Type B pancreatic cell (in vitro differentiated cells): ENCODE measurements at places on chromosomes 3 and 15.

DNA sequence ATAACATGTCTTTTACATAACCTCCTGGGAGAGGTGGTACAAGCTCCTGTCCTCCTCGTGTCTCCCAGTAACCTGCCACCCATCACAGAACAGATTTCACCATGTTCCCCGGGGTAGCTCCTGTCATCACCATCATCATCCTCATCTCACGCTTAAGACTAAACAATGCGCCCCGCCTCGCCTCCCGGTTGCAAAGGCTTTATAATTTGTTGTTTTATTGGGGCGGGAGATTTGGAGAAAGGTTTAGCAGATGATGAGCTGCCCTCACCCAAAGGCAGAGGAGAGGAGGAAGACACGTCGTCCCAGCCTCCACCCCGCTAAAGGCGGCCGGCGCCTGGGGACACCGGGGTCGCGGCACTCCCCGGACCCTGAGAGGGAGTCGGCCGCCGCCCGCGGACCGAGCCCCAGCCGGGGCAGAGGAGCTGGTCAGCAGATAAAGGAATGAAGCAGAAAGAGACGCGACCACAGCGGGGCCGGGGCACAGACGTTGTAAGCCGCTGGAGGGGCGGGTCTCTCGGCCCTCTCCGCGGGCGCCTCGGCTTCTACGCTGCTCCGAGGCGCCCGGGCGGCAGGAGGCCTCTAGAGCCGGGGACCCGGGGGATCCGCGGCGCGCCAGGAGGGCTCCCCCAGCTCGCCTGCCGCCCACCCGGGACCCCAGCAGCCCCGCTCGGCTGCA is 589 bp downstream of the HERC1 start:
- DNase-seq = peak; percentile 70

DNA sequence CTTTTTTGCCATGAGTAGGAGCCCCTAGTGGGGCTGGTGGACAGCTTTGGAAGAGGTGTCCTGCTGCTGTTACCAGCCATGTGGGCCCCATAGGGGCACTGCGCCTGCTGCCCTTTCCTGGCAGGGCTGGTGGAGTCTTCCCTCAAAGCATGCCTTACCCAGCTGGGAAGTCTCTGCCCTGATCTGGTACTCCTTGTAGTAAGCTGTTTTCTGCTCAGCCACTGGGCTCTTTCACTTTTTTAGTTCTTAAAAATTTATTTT is 26.2 kb downstream of the HMCES start:
- no peak for DNase-seq

GRCh38 chr3:79881431-79881830 is 113.6 kb upstream of the ROBO1 start:
- no peak for DNase-seq

DNA sequence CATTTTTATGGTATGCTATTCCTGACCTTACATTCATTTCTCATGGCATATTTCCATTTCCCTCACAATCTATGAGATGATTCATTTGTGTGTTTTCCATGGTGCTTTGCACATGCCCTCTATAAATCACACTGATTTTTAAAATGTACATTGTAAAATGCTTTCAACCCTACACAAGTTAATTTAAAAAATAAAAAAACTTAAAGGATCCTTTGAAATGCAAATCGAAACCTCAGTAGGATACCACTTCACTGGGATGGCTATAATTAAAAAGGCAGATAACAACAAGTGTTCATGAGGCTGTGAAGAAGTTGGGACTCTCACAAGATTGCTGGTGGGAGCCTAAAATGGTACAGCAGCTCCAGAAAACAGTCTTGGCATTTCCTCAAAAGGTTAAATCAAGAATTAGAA is 83.5 kb downstream of the FMN1 start:
- DNase-seq = no peak

- peak; percentile 93 for DNase-seq
These were observed at the start of gene UNC45A for GRCh38 chr15:90934949-90935751. TSS of gene UNC45A (plus strand) at chr15:90935285. CDS start at chr15:90935325, 40 bp downstream.

GRCh38 chr3:129834580-129834979 is 58.9 kb downstream of the TMCC1 start:
- DNase-seq = no peak

DNA sequence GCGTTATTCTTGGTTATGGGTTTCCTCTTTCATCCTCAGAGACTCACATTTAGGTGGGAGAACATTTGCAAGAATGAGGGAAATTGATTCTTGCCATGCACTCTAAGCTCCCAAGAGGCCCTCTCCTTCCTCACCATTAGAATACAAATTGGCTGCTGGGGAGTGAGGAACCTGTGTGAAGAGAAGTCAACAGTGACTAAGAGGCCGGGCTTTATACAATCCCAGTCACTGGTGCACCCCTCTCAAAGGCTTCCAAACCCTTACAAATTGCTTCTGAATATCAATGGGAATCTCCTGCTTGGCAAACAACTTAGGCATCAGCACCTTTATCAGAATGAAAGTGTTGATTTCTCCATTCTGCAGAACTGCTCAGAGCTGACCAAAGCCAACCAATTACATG is 16.5 kb upstream of the RGMA start:
- no peak for DNase-seq

GRCh38 chr3:133838916-133839800 is 33.5 kb downstream of the SRPRB start:
- peak; percentile 60 for DNase-seq

- no peak for DNase-seq
These were observed 61.7 kb downstream of the SLC12A1 start for GRCh38 chr15:48267766-48268165.

DNA sequence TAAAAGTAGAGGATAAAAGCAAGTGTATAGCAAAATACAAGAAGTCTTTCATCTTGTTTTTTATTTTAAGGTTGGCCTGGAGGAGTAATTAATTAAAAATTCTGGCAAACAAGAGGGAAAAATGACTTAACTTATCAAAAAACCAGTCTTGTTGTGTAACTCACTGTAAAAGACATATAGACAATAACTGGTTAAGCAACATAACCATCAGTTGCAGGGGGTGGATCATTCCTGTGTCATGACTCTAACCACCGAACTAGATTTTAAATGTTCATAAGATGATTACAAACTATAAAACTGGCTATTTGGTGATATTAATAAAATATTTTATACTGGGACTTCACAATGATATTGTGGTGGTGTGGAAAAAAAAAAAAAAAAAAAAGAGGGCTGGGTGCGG is 130.6 kb downstream of the STAG1 start:
- no peak for DNase-seq

DNA sequence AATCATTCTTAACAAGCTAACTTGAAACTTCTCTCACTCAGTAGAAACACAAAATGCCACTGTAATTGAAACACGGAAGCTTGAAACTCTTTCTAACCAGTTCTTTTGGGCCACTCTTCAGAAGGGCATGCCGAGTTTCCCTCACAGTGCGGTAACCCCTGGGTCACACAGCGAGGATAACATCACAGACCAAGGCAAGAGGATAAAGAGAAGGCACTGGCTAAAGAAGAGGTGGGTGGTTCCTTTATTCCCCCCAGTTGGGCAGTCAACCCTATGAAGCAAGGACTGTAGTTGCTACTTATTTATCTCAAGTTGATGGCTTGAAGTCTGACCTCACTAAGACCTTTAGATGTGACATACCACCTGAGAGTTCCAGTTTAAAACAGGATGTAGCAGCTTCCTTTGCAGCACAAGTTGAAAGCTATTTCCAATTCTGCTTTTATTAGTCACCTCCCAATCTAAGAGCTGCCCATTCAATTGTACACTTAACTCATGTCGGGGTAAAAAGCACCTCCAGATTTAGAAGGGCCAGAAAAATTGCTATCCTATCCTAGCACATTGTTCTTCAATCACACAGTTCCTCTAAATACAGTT is 272.4 kb downstream of the TIGIT start:
- no peak for DNase-seq

- DNase-seq = no peak
These were observed 17.8 kb downstream of the SMAD3 start for GRCh38 chr15:67083135-67083762.

- no peak for DNase-seq
These were observed 204.9 kb downstream of the TIGIT start for GRCh38 chr3:114498539-114499370.

DNA sequence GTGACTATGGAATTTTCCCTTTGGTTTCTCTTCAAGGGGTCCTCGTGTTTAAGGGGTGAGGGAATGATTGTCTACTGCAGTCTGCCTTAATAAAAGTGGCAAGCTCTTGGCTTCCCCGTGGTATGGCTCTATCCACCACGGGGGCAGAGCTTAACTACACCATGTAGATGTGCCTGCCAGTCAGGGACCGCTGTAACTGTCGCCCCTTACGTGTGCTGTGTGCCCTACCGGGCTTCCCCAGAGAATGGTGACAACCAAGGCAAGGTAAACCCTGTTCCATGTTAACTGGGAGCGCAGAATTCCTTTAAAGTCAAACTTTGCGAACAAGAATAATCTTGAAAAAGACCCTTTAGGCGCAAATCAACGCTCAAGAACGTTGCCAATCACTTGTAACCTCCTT is 966 bp upstream of the C3orf80 start:
- DNase-seq = no peak

GRCh38 chr3:189419038-189419437 is 212.2 kb upstream of the TP63 start:
- no peak for DNase-seq

- no peak for DNase-seq
These were observed 380 bp downstream of the MYLK start for GRCh38 chr3:123883701-123884202.

DNA sequence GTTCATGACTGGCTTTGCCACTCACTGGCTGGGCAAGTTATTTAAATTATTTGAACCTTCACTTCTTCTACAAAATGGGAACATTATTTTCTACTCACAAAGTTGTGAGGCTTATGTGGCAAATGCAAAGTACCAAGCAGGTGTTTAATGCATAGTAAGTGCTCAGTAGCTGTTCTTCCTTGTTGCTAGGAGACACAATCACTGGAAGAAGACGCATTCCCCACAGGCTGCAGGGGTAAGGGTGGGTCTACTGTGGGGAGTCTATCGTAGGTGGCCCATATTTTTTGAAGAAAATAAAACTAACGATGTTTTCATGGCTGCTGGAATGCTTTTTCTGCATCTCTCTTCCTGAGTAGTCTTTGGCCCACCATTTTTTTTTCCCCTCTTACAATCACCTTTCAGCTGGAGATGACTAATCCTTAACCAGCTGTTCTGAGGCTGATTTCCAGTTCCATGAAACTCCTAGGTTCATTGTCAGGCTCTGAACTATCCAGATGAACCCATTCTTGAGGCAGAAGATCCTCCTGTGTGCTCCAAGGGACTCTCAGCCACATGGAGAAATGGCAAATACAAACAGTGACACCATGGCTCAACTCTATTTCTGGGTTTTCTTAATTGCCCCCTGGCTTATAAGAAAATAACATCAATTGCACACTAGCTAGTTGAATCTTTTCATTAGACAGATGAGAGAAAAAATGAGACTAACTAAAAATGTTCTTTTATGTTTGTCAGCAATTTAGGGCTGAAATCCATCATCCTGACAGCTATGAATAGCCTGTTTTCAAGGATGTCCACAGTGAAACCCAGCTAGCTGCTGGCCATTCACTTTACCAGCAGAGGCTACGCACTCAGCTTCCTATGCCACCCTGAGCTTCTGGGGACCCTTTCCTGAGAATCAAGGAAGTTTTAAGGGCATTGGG is 108.3 kb upstream of the ETV5 start:
- DNase-seq = no peak

GRCh38 chr15:43293432-43293831 is 26.7 kb upstream of the TGM5 start:
- DNase-seq = no peak

GRCh38 chr3:32961189-32961715 is 9.8 kb downstream of the CCR4 start:
- no peak for DNase-seq

DNA sequence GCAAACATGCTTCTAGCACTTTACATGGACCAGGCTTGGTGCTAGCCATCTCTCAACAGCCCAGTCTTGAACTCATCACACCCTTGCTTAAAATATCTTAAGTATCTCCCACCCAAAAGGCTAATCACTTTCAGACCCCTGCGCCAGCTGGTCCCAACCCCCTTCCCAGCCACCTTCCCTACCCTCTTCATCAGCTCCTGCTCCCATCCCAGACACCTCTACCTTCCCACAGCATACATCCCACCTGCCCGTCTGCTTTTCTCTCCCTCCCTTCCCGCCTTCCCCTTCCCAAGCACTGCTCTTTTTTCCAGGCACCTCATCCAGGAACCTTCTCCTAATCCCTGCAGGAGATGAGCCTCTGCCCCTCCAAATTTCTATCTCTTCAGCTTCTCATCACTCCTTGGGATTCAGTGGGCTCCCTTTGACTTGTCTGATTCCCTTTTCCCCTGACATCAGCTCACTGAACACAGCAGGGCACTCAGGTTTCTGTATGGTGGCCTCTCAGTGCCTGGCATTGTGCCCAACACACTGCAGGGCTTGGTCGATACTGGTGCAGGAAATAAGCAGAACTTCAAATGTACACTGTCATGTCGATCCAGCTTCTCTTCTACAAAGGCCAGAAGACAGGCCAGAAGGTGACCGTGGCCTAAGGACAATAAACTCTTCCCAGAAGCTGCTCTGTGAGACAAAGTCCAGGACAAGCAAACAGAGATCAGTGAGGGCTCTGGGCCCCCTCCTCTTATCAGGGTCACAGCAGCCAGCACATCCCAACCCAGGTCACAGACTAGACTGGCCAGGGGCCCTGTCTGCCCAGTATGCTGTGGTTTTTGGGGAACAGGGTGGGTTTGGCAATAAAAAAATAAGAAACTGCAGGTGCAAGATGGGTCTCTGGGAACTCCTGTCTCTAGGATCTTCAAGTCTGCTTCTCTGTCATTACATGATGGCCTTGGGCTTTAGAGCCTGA is 2.2 kb upstream of the ITIH1 start:
- DNase-seq = peak; percentile 44

DNA sequence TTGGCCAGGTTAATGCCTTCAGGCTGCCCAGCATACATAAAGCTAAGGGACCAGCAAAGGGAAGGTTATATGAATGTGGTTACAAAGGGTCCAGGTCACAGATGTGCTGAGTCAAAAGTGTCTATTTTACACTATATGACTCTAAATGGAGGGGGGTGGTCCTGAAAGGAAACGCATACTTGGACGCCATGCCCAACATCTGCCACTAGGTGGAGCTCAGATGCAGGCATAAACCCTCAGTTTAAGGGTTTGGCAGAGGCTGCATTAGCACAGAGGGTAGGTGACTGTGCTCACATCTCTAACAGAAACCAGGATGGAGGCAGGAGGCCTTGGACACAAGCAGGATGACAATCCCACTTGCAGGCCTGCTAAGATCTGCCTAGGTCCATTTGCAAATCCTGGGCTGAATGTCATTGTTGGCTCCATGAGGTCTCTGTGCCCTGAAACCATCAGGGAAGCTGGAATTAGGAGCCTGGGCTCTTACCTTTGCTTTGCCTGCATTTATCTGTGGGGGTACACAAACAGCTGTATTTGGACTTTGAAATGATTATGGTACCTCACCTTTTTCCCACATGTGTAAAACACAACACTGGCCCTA is 55.8 kb downstream of the ZNF621 start:
- DNase-seq = peak; percentile 77

GRCh38 chr3:50299929-50300680 is 900 bp upstream of the HYAL3 start:
- no peak for DNase-seq

GRCh38 chr15:81909011-81909358 is 136.8 kb downstream of the MEX3B start:
- no peak for DNase-seq

- no peak for DNase-seq
These were observed 18.9 kb upstream of the ANO10 start for GRCh38 chr3:43640681-43641080.
